ENCODE measurements at places on chromosomes 12 and 14. TPM values are rescaled to one million over a fixed set of nuclear protein-coding genes. Genes with fewer than 3 reads are reported as not detected.

The ADGRD1 gene
- 37.0 TPM for total RNA-seq

- no peak overlapping the region for H3K4me3 ChIP-seq
- no peak for DNase-seq
- no peaks in the 10 kb centered on the region for H3K4me1 ChIP-seq
Observed at GRCh38 chr12:119998471-119999245, 9.6 kb downstream of the BICDL1 start.

GRCh38 chr12:39309516-39309915, 133.4 kb downstream of the KIF21A start:
- H3K4me1 ChIP-seq = no peaks in the 10 kb centered on the region
- no peaks in the 10 kb centered on the region for H3K27me3 ChIP-seq
- no peak overlapping the region for H3K4me3 ChIP-seq

- H3K36me3 ChIP-seq = no peaks in the 10 kb centered on the region
- no peak overlapping the region for H3K27ac ChIP-seq
- no peak for DNase-seq
- H3K4me3 ChIP-seq = no peak overlapping the region
- peaks cover 15% of the 10 kb centered on the region for H3K4me1 ChIP-seq
- H3K27me3 ChIP-seq = no peaks in the 10 kb centered on the region
Observed at GRCh38 chr14:58805605-58806409, 168.0 kb downstream of the DACT1 start.

- H3K4me3 ChIP-seq = peak within 1 kb of the TSS; percentile 89
- H3K27me3 ChIP-seq = no peaks in the 10 kb centered on the region
- H3K4me1 ChIP-seq = peaks cover 36% of the 10 kb centered on the region
- no peak for DNase-seq
Observed at GRCh38 chr12:48788854-48789775, at the start of gene ADCY6. TSS of gene ADCY6 (minus strand) at chr12:48789089. CDS start at chr12:48783434, 5,655 bp downstream.

DNA sequence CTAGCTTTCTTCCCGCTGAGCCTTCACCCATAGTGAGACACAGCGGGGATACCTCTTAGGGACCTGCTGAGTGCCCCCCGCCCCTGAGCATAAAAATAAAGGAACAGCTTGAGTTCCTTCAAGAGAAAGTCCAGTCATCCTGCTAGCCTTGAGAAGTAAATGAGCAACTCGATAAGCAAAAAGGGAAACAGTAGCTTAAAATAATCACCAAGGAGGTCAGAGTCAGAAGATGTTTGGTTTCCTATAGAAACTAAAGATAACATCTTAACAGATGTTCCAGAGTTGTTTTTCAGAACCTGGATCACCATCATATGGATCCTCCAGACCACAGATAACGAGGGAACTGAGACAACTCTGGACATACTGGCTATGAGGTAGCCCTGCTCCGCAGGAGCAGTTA, 94.0 kb downstream of the BCAT1 start:
- no peaks in the 10 kb centered on the region for H3K4me1 ChIP-seq
- H3K27ac ChIP-seq = no peak overlapping the region
- no peaks in the 10 kb centered on the region for H3K36me3 ChIP-seq
- no peak overlapping the region for H3K4me3 ChIP-seq
- H3K27me3 ChIP-seq = no peaks in the 10 kb centered on the region

DNA sequence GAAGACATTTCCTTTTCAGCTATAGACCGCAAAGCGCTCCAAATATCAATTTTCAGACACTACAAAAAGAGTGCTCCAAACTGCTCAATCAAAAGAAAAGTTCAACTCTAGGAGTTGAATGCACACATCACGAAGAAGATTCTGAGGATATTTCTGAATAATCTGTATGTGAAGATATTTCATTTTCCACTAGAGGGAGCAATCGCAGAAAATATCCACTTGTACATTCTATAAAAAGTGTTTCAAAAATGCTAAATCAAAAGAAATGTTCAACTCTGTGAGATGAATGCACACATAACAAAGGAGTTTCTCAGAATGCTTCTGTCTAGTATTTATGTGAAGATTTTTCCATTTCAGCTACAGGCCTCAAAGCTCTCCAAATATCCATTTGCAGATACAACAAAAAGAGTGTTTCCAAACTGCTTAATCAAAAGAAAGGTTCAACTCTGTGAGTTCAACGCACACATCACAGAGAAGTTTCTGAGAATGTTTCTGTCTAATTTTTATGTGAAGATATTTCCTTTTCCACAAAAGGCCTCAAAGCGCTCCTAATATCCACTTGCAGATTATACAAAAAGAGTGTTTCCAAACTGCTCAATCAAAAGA, 643.8 kb upstream of the ALG10B start:
- no peak for DNase-seq
- H3K4me3 ChIP-seq = no peak overlapping the region
- H3K27me3 ChIP-seq = no peaks in the 10 kb centered on the region
- no peak overlapping the region for H3K27ac ChIP-seq

DNA sequence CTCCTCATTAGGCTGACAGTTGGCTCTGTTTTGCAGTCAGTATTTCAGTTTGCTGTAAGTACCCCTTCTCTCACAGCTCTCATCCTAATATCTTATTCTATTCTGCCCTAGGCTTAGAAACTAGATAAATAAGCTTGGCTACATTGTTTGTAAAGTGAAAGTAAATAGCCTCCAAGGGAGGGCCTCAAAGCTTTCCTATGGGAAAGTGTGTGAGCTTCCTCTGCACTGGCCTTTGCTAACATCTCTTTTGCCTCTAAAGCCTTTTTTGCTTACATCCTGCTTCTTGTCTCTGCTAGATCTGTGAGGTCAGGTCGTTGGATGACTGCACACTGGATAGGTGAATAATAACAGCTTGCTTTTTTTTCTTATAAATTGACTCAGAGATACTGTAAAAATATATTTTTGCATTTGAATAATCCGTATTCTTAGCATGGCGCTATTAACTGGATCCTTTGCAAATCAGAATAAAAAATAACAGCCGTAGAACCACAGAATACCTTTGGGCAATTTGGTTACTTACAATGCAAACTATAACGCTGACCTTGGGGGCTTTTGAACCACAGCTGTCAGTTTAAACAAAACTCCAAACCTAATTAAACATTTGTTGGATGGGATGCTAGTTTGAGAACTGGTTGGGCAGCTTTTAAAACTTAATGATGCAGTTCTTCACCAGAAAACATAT, 55.1 kb downstream of the TTC6 start:
- H3K36me3 ChIP-seq = no peaks in the 10 kb centered on the region
- H3K27ac ChIP-seq = no peak overlapping the region

- H3K27ac ChIP-seq = peak overlapping the region; percentile 38
- no peaks in the 10 kb centered on the region for H3K27me3 ChIP-seq
- H3K4me1 ChIP-seq = no peaks in the 10 kb centered on the region
- no peak for DNase-seq
Observed at GRCh38 chr12:41930866-41931437, 213.7 kb downstream of the GXYLT1 start.

DNA sequence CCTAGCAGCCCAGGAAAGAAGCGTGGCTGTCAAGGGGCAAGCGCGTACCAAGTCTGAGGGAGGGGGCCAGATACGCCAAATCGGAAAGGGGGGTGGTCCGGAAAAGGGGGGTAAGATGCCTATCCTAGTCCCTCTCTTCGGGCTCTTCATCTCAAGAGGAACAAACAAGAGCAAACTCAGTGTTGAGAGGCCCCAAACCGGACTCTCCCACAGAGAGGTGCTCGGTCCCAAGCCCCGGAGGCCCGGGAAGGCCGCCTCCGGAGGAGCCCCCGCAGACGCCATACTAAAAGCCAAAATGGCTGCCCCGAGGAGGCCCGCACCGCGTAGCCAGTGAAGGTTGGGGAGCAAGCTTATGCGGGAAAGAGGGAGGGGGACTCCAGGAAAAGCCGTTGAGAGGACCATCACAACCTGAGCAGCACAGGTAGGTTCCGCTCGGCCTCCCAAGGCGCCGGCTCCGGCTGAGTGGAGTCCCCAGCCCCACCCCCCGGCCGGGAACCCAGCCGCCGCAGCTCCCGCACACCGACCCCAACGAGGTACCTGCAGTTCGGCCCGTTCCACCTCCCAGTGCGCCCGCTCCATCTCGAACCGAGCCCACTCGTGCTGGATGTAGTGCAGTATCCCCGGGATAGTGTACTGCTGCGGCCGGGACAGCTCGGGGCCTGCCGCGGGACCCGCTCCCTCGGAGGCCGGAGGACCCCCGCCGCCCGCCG, at the start of gene AP4S1:
AP4S1 (plus strand) TSS at position 283 of the 710 bp plus-strand sequence. CDS start 40,548 bp downstream, outside the sequence.
- H3K27me3 ChIP-seq = no peaks in the 10 kb centered on the region
- no peak for DNase-seq
- H3K4me3 ChIP-seq = peak within 1 kb of the TSS; percentile 99
- H3K4me1 ChIP-seq = peaks cover 15% of the 10 kb centered on the region
- H3K36me3 ChIP-seq = no peaks in the 10 kb centered on the region

DNA sequence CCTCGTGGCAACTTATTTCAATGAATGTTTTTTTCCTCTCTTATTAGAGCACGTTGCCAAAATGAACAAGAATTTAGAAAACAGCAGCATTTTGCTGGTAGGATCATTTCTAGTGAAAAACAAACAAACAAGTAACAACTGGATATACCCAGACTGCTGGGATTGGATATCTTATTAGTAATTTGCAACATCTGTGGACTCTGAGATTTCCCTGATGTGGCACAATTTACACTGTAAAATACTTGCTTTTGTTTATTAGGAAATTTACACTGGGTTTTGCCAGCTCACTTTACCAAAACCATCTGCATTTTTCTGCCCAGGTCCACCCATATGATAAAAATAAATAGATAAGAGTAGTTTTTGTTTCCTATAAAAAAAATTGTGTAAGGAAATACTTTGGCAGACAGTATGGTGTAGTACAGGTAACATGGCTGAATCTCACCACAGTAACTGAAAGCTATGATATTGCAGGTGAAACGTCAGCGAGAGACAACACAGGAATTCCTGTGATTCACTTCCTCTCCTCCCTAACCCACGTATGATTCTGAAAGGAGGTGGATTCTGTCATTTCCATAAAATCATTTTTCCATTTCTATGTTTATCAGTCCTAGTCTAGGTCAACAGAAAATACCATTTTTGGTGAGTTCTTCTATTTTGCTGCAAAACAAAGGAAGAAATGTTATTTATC, 176.2 kb upstream of the NOVA1 start:
- no peak overlapping the region for H3K4me3 ChIP-seq
- H3K27me3 ChIP-seq = no peaks in the 10 kb centered on the region
- no peaks in the 10 kb centered on the region for H3K36me3 ChIP-seq
- H3K4me1 ChIP-seq = no peaks in the 10 kb centered on the region
- DNase-seq = no peak
- H3K27ac ChIP-seq = no peak overlapping the region

DNA sequence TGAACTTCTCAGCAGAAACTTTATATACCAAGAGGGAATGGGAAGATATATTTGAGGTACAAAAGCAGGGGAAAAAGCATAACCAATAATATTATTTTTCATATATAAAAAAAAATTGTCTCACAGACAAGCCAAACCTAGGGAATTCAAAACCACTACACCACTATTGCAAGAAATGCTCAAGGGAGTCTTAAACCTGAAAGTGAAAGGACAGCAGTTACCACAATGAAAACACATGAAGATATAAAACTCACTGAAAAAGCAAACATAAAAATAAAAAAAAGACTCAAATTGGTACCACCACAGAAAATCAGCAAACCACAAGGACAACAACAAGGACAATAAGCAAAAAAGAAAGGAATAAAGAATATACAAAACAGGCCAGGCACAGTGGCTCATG, 131.9 kb downstream of the CEP128 start:
- no peak overlapping the region for H3K27ac ChIP-seq
- DNase-seq = no peak
- no peaks in the 10 kb centered on the region for H3K4me1 ChIP-seq
- no peak overlapping the region for H3K4me3 ChIP-seq
- H3K27me3 ChIP-seq = no peaks in the 10 kb centered on the region
- H3K36me3 ChIP-seq = no peaks in the 10 kb centered on the region

DNA sequence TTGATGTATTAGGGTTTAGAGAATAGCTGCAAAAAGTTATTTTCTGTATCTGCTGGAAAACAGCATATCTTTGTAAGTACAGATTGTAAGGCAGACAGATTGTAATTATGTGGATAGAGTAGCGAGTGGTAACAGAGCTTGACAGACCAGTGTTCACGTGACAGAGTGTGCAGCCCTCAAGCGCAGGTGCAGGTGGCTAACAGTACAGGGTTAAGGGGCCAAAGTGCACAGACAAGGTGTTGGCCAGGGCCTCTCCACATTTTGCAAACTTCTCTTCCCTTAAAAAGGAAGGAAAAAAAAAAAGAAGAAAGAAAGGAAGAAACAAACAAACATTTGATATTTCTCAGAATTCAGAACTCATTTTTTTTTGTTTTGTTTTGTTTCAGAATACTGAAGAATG, 25.2 kb upstream of the KLHL42 start:
- no peak for DNase-seq
- no peak overlapping the region for H3K4me3 ChIP-seq
- H3K27me3 ChIP-seq = no peaks in the 10 kb centered on the region
- H3K4me1 ChIP-seq = no peaks in the 10 kb centered on the region

DNA sequence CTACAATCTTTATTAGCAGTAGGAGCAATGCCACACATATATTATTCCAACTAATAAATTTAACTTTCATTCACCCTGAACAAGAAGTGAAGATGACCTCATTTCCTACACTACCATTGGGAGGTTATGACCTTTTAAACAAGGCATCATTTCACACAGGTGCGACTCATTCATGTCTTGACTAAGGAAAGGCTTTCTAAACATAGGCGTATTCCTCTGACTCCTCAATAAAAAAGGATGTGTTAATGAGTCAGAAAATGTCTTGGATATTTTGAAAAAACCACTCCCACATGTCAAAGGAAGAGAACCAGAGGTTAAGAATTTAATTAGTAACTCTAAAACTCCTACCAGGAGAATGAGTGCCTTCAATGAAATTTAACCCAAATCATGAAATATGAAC, 115.2 kb downstream of the PRICKLE1 start:
- no peak overlapping the region for H3K4me3 ChIP-seq
- DNase-seq = no peak
- no peaks in the 10 kb centered on the region for H3K4me1 ChIP-seq
- H3K27ac ChIP-seq = no peak overlapping the region

DNA sequence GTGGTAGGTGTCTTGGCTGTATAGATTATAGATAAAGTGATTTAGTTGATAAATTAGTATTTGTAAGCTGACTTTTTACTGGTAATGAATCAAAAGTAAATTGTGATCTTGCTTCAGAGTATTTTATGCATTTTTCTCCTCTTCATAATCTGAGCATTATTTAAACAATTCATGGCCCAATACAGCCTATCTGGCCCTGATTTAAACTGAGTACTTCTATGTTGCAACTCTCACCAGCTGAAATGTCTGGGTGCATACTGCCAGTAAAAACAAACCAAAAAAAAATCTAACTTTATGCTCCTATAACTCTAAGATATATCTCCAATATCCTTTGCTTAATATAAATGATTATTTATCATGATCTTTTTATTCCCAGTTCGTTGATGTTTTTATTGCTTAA, 86.6 kb downstream of the MIA2 start:
- H3K27me3 ChIP-seq = no peaks in the 10 kb centered on the region
- no peaks in the 10 kb centered on the region for H3K4me1 ChIP-seq
- H3K4me3 ChIP-seq = no peak overlapping the region
- peaks cover 8% of the 10 kb centered on the region for H3K36me3 ChIP-seq

- no peaks in the 10 kb centered on the region for H3K36me3 ChIP-seq
- H3K4me3 ChIP-seq = no peak overlapping the region
- H3K4me1 ChIP-seq = no peaks in the 10 kb centered on the region
- DNase-seq = no peak
Observed at GRCh38 chr12:126295652-126296051, 1230.4 kb downstream of the AACS start.
